ENCODE measurements at places on chromosomes 5 and 9. TPM values are rescaled to one million over a fixed set of nuclear protein-coding genes. Genes with fewer than 3 reads are reported as not detected.

DNA sequence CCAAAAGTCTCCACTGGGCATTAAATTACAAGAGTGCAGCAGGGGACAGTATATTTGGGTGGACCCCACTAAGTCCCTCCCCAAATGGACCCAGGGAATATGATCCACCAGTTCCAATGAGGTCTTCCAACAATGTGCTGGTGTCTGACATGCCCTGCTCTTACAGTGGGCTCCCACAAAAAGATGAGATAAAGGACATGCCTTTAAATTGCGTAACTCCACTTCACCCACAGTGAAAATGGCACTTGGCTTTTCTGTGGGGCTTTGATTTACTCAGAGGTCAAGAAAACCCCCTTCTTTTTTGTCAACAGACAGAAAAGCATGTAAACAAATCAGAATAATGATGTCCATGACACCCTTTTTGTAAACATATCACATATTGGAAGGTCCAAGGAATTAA lies 336.5 kb downstream of the EBF1 start:
- DNase-seq: no peak
- H3K4me1 ChIP-seq: no peaks in the 10 kb centered on the region
- no peaks in the 10 kb centered on the region for H3K36me3 ChIP-seq
- H3K4me3 ChIP-seq: no peak overlapping the region

DNA sequence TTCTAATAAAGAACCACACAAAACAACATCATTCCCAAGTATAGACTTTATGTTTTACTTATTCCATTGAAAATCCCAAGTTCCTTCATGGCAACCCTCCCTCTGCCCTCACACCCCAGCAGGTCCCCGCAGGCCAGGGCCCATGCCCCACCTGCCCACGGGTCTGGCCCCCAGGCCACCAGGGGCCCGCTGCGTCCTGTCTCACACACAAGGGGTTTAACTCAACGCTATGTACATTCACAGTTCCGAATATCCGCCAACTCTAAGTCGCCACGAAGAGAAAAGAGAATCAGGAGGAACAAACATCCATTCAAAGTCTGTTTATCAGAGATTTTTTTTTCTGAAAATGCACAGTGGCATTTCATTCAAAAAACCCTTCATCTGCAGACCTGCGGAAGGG lies 16.2 kb upstream of the SLC6A3 start:
- no peaks in the 10 kb centered on the region for H3K27me3 ChIP-seq
- peaks cover 4% of the 10 kb centered on the region for H3K36me3 ChIP-seq
- H3K27ac ChIP-seq: no peak overlapping the region
- no peak overlapping the region for H3K4me3 ChIP-seq
- no peak for DNase-seq

- no peaks in the 10 kb centered on the region for H3K36me3 ChIP-seq
- no peaks in the 10 kb centered on the region for H3K4me1 ChIP-seq
- DNase-seq: no peak
- no peak overlapping the region for H3K27ac ChIP-seq
Measured at GRCh38 chr5:160537940-160538339, 116.3 kb downstream of the PTTG1 start.

- no peak for DNase-seq
- H3K4me3 ChIP-seq: no peak overlapping the region
- H3K27ac ChIP-seq: no peak overlapping the region
- no peaks in the 10 kb centered on the region for H3K27me3 ChIP-seq
- H3K36me3 ChIP-seq: peaks cover 6% of the 10 kb centered on the region
Measured at GRCh38 chr5:67093279-67093678, 103.3 kb downstream of the CD180 start.

GRCh38 chr5:157400741-157401495 lies 59.1 kb upstream of the NIPAL4 start:
- no peaks in the 10 kb centered on the region for H3K4me1 ChIP-seq
- H3K27ac ChIP-seq: no peak overlapping the region
- no peak overlapping the region for H3K4me3 ChIP-seq

- no peak for DNase-seq
- H3K27me3 ChIP-seq: no peaks in the 10 kb centered on the region
- H3K27ac ChIP-seq: no peak overlapping the region
- no peaks in the 10 kb centered on the region for H3K36me3 ChIP-seq
- peaks cover 2% of the 10 kb centered on the region for H3K4me1 ChIP-seq
Measured at GRCh38 chr5:173751266-173751600, 134.8 kb upstream of the BOD1 start.

GRCh38 chr5:173515526-173515925 lies 100.9 kb downstream of the BOD1 start:
- no peaks in the 10 kb centered on the region for H3K36me3 ChIP-seq
- no peaks in the 10 kb centered on the region for H3K4me1 ChIP-seq
- no peak for DNase-seq
- no peak overlapping the region for H3K4me3 ChIP-seq
- H3K27me3 ChIP-seq: no peaks in the 10 kb centered on the region

- no peaks in the 10 kb centered on the region for H3K36me3 ChIP-seq
- DNase-seq: peak; percentile 26
- no peak overlapping the region for H3K4me3 ChIP-seq
- no peak overlapping the region for H3K27ac ChIP-seq
Measured at GRCh38 chr5:154627698-154628678, 127.2 kb upstream of the LARP1 start.

GRCh38 chr5:123753180-123753936 lies 241.4 kb downstream of the CSNK1G3 start:
- DNase-seq: no peak
- no peak overlapping the region for H3K4me3 ChIP-seq
- no peaks in the 10 kb centered on the region for H3K27me3 ChIP-seq
- no peaks in the 10 kb centered on the region for H3K36me3 ChIP-seq

DNA sequence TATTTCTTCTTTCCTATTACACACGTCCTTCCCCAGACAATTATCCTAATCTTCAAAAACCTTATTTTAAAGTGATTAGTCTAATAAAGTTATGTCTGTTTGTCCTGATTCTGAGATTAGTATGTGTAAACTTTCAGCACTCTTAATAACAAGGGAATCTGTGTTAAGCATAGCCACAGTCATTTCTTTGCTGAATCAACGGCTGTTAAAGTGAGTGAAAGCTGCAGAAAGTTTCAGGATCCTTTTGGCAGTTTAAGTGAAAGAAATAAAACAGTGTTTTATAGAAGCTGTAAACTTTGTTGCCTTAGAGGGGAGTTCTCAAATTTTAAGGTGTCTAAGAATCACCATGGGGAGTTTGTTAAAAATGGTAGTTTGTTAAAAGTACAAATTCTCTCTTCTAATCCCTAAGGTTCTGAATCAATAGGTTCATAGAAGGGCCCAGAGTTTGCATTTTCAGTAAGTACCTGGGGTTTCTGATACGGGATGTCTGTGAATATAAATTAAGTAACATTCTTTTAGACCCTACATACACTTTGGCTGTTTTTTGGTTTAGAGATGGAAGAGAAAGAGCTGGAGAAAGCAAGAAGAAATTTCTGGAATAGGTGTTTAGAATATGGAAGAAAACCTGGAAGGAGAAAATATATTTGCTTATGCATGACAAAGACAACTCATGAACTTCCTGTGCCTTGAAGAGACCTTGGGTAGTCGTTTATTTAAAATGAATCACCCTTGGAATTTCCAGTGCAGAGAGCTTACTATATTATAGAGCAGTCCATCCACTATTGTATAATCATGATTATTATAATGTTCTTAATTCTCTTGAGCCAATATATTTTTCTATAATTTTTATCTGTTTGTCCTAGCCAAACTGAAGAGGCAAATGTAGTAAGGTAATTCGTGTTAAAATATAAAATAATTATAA lies 45.7 kb downstream of the SCAMP1 start:
- peaks cover 3% of the 10 kb centered on the region for H3K4me1 ChIP-seq
- H3K27me3 ChIP-seq: no peaks in the 10 kb centered on the region
- H3K4me3 ChIP-seq: no peak overlapping the region
- H3K36me3 ChIP-seq: no peaks in the 10 kb centered on the region
- no peak overlapping the region for H3K27ac ChIP-seq
- peak; percentile 38 for DNase-seq

- no peaks in the 10 kb centered on the region for H3K36me3 ChIP-seq
- no peaks in the 10 kb centered on the region for H3K4me1 ChIP-seq
- no peak overlapping the region for H3K4me3 ChIP-seq
- H3K27ac ChIP-seq: no peak overlapping the region
- DNase-seq: no peak
Measured at GRCh38 chr9:110303133-110303532, 34.5 kb downstream of the TXNDC8 start.

DNA sequence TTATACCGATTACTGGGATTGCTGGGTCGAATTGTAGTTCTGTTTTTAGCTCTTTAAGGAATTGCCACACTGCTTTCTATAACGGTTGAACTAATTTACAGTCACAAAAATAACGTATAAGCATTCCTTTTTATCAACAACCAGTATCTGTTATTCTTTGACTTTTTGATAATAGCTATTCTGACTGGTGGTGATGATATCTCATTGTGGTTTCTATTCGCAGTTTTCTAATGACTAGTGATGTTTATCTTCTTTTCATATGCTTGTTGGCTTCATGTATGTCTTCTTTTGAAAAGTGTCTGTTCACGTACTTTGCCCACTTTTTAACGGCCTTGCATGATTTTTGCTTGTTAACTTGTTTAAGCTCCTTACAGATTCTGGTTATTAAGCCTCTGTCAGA lies 74.4 kb downstream of the FAM174A start:
- no peak overlapping the region for H3K27ac ChIP-seq
- no peak overlapping the region for H3K4me3 ChIP-seq
- H3K4me1 ChIP-seq: no peaks in the 10 kb centered on the region
- H3K36me3 ChIP-seq: no peaks in the 10 kb centered on the region

DNA sequence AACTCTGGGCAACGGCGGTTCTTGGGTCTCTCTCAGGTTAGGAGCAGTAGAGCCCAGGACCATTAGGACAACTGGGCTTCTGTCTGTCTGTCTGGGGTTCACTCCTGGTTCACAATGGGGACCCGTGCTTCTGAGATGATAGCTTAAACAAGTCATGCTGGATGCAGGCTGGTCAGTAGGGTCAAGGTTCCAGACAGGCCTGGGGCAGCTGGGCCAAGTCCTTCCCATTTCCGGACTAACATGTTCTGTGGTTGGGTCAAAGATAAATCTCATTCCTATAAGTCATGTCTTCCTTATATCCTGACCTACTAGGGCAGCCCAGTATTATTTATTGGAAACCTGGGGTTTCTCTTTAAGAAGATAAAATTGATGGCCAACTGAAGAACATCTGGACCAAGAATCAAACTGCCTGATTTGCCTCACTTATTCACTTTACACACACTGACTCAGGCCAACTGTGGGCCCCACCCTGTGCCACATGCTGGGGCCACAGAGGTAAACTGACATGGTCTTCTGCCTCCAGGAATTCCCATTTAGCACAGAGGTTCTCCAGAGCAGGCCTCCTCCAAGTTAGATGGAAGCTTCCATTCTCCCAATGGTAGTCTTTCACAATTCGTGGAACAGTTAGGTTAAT lies 8.3 kb downstream of the HDHD3 start:
- H3K36me3 ChIP-seq: no peaks in the 10 kb centered on the region
- H3K27me3 ChIP-seq: no peaks in the 10 kb centered on the region
- no peak for DNase-seq
- H3K4me3 ChIP-seq: no peak overlapping the region

DNA sequence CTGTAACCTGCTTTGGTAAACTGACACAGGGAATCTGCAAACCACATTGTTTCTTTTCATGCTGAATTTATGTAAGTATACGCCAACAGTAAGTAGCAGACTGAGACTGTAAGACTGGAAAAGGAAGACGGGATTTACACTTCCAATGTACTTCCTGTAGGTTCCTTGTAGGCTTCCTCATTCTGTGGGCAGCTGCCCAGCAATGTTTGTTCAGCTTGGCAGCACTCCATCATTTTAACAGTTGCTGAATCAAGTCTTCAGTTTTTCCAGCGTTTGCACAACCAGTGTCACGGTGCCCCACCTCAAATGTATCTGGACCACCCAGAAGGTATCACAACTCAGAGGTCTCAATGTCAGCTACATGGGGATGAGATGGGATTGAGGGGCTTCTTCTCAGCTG lies 232.6 kb downstream of the PRDM9 start:
- no peak for DNase-seq
- H3K4me3 ChIP-seq: no peak overlapping the region
- no peaks in the 10 kb centered on the region for H3K36me3 ChIP-seq
- no peak overlapping the region for H3K27ac ChIP-seq
- no peaks in the 10 kb centered on the region for H3K4me1 ChIP-seq
- H3K27me3 ChIP-seq: no peaks in the 10 kb centered on the region

GRCh38 chr9:137865581-137866145 lies 11.9 kb upstream of the CACNA1B start:
- H3K27ac ChIP-seq: no peak overlapping the region
- H3K4me3 ChIP-seq: no peak overlapping the region
- H3K27me3 ChIP-seq: no peaks in the 10 kb centered on the region
- H3K4me1 ChIP-seq: no peaks in the 10 kb centered on the region
- no peak for DNase-seq
- no peaks in the 10 kb centered on the region for H3K36me3 ChIP-seq

GRCh38 chr5:175343308-175343707 lies 100.7 kb downstream of the DRD1 start:
- H3K27me3 ChIP-seq: no peaks in the 10 kb centered on the region
- H3K36me3 ChIP-seq: no peaks in the 10 kb centered on the region
- H3K4me3 ChIP-seq: no peak overlapping the region
- no peak overlapping the region for H3K27ac ChIP-seq
- DNase-seq: no peak

DNA sequence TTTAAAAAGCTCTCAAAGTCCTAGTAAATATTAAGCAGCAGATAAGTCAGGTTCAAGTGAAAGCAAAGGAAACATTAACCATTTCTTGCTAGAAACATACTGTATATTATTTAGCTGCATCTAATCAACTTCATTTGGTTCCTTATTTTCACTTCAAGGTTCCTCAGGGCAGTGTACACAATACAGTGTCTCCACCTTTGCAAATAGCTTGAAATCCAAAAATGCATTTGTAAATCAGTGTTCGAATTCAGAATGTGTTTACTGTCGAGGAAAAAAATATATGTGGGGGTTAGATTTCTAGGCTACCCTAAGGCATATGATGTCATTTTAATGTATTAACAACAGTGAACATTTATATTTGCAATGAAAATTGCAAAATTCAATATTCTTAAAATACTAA lies 436.0 kb downstream of the CETN3 start:
- H3K4me3 ChIP-seq: no peak overlapping the region
- no peaks in the 10 kb centered on the region for H3K27me3 ChIP-seq
- H3K4me1 ChIP-seq: no peaks in the 10 kb centered on the region
- H3K36me3 ChIP-seq: no peaks in the 10 kb centered on the region
- DNase-seq: no peak
- H3K27ac ChIP-seq: no peak overlapping the region

- H3K27ac ChIP-seq: no peak overlapping the region
- no peaks in the 10 kb centered on the region for H3K27me3 ChIP-seq
- no peak overlapping the region for H3K4me3 ChIP-seq
- DNase-seq: no peak
Measured at GRCh38 chr5:164679461-164679860, 1174.0 kb downstream of the MAT2B start.

GRCh38 chr9:14447103-14447502 lies 133.2 kb upstream of the NFIB start:
- no peak for DNase-seq
- no peaks in the 10 kb centered on the region for H3K27me3 ChIP-seq
- no peak overlapping the region for H3K4me3 ChIP-seq
- H3K4me1 ChIP-seq: no peaks in the 10 kb centered on the region
- H3K27ac ChIP-seq: no peak overlapping the region
- H3K36me3 ChIP-seq: no peaks in the 10 kb centered on the region

GRCh38 chr5:126753227-126753626 lies 23.7 kb upstream of the LMNB1 start:
- H3K4me1 ChIP-seq: no peaks in the 10 kb centered on the region
- no peak overlapping the region for H3K27ac ChIP-seq
- H3K27me3 ChIP-seq: no peaks in the 10 kb centered on the region
- no peaks in the 10 kb centered on the region for H3K36me3 ChIP-seq
- H3K4me3 ChIP-seq: no peak overlapping the region
- no peak for DNase-seq

The ATP10B gene
- total RNA-seq: 1.4 TPM

The NR3C1 gene
- total RNA-seq: 69.0 TPM

The SARDH gene
- total RNA-seq: 4.6 TPM

The ABCA1 gene
- 26.1 TPM for total RNA-seq

The TXNDC15 gene
- 78.0 TPM for total RNA-seq

The GALNT12 gene
- total RNA-seq: 10.8 TPM

Measured in kidney (tissue), 22 donors.